ENCODE measurements at places on chromosomes 2 and 18.

DNA sequence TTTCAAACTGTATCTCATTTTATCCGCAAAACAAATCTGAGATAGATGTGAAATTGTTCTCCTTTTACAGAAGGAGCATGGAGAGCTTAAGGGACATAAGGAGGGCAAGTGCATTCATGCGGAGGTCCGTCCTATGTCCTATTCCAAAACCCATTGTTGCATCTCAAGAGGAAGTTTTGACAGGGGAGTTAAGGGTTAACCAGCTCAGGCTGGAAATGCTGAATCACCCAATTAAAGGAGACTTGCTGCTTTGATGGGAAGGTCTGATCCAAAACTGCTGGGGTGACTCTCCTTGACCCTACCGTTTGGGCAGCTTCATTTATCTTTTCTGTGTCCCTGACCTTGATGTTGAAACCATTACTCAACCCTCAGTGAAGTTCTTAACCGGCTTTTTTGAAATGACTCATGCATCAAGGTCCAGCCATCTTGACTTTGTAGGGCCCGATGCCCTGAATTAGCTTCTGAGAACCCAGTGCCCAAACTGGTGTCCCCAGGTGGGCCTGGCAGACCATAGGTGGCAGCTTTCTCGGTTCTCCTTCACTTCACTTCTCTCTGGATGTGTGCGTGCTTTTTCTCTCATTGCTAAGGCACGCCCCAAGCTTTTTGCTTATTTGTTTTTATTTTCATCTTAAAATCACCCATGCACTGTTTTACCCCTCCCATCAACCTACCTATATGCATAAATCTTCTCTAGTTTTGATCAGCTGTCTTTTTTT, 15.9 kb upstream of the TXNDC2 start:
- peak; percentile 35 for DNase-seq

DNA sequence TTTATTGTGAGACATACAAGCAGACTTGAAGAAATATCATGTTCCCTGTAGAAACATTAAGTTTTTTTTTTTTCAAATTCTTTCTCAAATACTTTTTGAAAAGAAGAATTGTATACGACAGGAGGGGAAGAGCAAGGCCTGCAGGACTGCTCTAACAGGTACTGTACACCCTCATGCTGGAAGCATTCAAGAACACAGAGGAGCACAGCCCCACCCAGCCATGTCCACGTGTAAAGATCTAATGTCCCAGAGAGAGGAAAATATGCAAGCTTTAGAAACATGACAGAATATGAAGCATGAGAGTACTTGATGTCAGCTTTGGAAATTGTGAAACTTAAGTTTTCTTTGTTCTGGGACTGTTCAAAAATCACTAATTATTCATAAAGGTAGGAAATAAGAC, 191.6 kb downstream of the TTC32 start:
- DNase-seq = no peak

- no peak for DNase-seq
These were observed 17.1 kb upstream of the AAK1 start for GRCh38 chr2:69660637-69661036.

DNA sequence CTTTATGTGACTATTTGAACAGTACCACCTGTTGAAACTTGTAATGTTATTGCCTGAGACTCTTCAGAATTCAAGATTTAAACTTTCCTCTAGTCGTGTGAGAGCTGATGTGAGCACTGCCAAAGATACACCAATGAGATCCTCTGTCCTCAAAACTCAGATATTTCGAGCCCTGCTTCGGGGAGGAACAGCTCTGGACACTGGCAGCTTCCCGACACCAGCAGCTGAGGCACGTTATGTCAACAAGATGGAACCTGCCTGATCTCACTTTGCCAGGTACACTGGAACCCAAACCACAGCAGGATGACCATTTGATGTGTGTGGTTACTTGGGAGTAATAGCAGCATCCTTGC, 319.9 kb upstream of the RBMS1 start:
- DNase-seq = no peak

DNA sequence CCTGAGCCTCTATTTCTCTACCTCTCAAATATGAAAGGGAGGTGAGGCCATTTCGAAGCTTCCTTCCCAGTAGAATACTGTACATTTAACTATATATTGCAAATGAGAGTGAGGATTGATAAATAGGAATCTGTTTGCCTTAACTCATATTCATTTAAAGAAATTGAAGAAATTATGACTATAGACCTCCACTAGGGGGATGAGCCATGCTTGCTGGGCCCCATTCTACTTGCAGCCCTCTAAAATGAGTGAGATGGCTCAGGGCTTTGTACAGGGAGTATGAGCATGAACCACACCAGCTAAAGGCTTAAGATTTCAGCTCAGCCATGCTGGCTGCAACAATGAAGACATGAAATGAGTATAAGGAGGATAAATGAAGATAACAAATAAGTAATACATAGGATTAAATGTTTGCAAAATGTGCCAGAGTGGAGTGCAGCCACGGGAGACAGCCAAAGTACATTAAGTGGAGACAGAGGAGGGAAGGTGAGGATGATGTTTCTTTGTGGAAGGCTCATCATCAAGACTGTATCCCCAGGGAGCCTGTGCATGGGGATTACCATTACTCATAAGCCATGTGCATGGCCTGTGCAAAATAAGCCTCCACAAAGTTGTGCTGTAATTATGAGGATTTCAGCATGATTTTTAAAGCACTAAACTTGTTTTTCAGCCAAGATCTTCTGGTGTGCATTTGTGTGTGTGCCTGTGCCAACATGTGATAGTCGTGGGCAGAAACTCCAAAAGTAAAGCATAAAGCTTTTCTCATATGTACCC, 300.8 kb downstream of the CNTNAP5 start:
- no peak for DNase-seq

DNA sequence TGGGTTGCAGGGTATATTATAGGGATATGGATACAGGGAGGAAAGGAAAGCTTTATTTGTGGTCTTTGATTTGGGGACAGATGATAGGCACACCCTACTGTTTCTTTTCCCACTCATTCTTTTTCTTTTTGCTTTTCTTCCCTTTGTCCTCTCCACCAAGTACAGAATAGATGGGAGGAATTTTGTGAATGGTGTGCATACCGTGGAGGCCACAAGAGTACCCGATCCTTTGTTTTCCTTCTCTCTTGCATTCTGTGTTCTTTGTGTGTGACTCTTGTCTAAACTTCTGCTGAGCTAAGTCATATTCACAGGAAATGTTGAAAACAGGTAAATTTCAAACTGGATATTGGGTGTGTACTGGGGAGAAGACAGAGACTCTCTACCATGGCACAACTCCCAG, 321.4 kb upstream of the SLC8A1 start:
- DNase-seq = no peak

- no peak for DNase-seq
These were observed 13.9 kb upstream of the RAB31 start for GRCh38 chr18:9694174-9694573.

GRCh38 chr18:45891806-45892205, 66.3 kb downstream of the SIGLEC15 start:
- no peak for DNase-seq

DNA sequence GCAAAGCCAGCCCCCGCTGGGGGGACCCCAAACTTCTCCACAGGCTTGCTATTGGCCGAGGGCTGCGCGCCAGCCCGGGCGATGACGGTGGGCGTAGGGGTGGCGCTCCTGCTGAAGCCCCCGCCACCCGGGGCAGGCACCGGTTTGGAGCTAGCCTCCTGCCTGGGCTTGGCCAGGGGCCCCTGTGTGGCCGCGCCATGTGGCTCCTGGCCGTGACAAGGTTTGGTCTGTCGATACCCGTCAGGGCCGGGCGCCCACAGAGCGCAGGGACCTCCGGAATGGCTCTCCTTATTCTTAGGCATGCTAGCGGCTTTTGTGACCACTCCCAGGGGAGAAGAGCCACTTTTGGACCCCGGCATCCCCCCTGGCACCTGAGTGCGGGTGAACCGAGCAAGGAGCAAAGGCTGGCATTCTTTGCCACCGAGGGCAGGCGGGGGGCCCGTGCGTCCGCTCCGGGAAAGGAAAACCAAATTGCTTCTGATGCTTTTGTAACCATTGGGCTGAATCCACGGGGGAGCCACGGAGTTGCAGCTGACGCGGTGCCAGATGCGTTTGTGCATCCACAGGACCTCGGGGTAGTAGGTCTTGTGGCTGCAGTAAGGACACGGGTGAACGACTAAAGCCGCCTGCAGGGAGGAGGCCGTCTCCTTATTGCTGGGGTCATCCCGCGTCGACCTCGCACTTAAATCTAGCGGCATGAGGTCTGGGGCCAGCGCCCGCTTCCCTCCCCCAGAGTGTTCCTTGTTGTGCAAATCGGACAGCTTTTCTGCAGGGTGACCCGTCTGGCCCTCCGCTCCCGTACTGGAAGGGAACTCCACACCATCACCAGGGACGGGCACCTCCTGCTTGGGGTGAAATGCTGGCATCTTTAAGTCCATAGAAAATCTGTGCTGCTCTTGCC, 115.6 kb downstream of the ZNF516 start:
- DNase-seq = no peak

- no peak for DNase-seq
These were observed 2068.9 kb upstream of the PIK3C3 start for GRCh38 chr18:39886136-39886535.

DNA sequence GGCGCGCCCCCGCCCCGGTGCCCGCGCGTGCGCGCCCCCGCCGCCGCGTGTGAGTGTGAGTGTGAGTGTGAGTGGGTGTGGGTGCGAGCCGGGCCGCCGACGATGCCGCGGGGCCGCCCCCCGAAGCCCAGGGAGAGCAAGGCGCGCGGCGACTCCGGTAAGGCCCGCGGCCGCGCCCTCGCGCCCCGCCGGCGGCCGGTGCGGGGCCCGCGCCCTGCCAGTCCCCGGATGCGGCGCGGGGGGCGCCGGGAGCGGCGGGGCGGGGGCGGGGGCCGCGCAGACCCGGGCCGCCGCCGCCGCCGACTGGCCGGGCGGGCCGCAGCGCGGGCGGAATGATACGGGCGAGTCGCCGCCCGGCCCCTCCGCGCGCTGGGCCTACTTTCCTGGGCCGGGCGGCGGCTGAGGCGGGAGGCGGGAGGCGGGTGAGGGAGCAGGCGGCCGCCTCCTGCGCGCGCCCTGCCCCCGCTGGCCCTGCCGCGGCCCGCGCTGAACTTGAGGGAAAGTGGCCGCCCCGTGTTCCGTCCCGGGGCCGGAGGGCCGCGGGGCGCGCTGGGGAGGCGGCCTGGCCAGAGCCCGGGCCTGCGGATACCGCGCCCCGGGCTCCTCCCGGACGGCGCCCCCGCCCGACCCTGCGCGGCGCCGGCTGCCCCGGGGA, at the start of gene ZNF236:
ZNF236 (plus strand) TSS at position 52 of the 655 bp plus-strand sequence; CDS start at position 103, 51 bp downstream.
- no peak for DNase-seq

DNA sequence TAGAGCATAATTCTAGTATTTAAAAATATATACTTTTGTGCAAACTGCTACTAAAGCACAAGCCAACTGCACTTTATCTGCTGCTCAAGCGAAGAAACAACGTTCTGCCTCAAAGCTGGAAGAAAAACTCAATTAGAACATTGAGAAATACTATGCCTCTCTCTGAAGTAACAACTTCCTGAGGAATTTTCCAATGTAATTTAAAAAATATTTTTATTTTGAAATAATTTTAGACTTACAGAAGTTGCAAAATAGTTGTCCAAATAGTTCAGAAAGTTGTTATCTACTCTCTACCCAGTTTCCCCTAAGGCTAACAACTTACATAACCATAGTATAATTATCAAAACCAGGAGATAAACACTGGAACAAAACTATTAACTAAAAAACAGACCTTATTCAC, 12.3 kb upstream of the POLI start:
- no peak for DNase-seq
